Activated CD4-positive, alpha-beta T cell treated with anti-CD3 and anti-CD28 coated beads, Interleukin-2, amount 10 ng/mL, durations not matched to agents 7 days and 5 days (primary cell): ENCODE measurements at places on chromosomes 11 and 22. TPM values are rescaled to one million over a fixed set of nuclear protein-coding genes. Genes with fewer than 3 reads are reported as not detected.

C11orf97 gene
- total RNA-seq: not detected

SSRP1 gene
- 165 TPM for total RNA-seq

GRCh38 chr11:48028914-48029680, 48.7 kb downstream of the PTPRJ start:
- peak; percentile 46 for DNase-seq

GRCh38 chr11:125070699-125071254, 7.7 kb downstream of the SLC37A2 start:
- DNase-seq: no peak

DNA sequence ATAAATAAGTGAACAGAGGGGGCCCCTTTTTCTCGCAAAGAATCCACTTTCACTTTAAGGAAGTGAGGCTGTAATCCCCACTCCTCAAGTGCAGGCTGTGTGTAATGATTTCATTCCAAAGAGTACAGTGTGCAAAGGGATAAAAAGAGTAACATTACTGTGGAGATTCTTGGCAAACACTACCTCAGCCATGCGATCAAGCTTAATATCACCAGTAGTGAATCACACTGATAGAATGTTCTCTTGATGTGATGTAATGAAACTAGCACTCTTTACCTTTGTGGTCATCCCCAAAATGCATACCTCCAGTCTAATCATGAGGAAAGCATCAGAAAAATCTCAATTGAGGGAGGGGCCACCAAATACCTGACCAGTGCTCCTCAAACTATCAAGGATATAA, 246.1 kb upstream of the CHORDC1 start:
- DNase-seq: no peak

DNA sequence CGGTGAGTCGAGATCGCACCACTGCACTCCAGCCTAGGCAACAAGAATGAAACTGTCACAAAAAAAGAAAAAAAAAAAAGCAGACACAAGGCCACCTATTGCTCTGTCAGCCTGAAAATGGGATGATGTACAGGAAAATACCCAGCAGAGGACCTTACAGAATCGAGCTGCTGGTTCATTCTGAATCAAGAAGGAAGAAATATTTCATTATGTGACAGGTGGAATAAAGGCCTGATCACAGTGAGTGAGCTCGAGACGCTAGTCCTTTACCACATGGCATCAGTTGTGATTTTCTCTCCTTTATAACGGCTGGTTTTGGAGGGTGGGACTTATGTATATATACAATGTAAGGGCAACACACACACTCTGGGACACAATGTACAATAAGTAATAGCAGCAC, 340.0 kb downstream of the LARGE1 start:
- DNase-seq: no peak
